ENCODE measurements at places on chromosomes 6 and 20. TPM values are rescaled to one million over a fixed set of nuclear protein-coding genes. Genes with fewer than 3 reads are reported as not detected.
A peak's percentile ranks its signal among the peaks of the same experiment; 100 is the strongest.

RHAG gene
- 2.2 TPM for polyA plus RNA-seq

GRCh38 chr6:4973982-4974745 is 29.7 kb downstream of the RPP40 start:
- DNase-seq, result peak; percentile 48

GRCh38 chr6:75317503-75318206 is 33.1 kb upstream of the TMEM30A start:
- no peak for DNase-seq

DNA sequence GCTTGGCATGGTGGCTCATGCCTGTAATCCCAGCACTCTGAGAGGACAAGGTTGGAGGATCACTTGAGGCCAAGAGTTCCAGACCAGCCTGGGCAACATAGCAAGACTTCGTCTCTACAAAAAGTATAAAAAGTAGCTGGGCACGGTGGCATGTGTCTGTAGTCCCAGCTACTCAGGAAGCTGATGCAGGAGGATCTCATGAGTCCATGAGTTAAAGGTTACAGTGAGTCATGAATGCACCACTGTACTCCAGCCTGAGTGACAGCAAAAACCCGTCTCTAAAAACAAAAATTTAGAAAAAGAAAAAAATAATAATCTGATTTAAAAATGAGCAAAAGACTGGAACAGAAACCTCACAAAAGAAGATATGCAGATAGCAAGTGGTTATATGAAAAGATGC is 279.7 kb downstream of the RNGTT start:
- no peak for DNase-seq

GRCh38 chr20:37839432-37839827 is 63.5 kb upstream of the VSTM2L start:
- DNase-seq, result no peak

Data from renal cortex interstitium (tissue), 15 donors.